ENCODE measurements at places on chromosomes 7 and 10. TPM values are rescaled to one million over a fixed set of nuclear protein-coding genes. Genes with fewer than 3 reads are reported as not detected.
A peak's percentile ranks its signal among the peaks of the same experiment; 100 is the strongest.

DNA sequence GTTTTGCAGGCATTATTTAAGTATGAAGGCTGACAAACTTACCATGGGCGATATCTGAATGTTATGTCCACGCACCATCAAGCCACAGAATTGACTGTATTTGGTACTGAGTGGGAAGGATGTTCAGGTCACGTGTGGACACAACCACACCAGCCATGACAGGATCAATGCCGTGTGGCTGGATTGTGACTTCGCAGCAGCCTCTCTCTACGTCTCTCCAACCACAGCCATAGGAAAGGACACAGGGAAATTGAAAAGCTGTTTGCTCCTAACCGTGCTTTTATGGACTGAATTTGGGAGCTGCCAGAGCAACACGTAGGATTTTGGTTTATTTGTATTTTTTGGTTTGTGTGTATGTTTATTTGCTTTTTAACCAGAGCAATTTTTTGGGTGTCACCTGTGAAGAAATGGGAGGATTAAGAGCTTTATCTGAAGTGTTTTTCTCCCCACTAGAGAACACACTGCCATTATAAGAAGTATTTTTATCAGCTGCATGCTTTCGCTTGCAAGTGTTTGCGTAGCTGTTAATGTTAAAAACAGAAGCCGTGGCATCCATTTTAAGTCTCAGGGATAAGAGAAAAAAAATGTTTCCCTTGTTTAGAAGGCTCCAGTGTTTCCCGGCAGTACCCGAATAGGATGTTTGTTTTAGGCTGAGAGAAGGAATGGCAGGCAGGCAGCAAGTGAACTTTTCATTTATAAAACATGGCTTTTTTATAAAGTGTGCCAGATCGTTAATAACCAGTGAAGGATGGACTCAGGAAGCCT is 401.1 kb upstream of the NFE2L3 start:
- DNase-seq, result no peak
- peak overlapping the region; percentile 77 for H3K27ac ChIP-seq
- peaks cover 2% of the 10 kb centered on the region for H3K4me1 ChIP-seq
- H3K27me3 ChIP-seq, result no peaks in the 10 kb centered on the region
- no peaks in the 10 kb centered on the region for H3K36me3 ChIP-seq

DNA sequence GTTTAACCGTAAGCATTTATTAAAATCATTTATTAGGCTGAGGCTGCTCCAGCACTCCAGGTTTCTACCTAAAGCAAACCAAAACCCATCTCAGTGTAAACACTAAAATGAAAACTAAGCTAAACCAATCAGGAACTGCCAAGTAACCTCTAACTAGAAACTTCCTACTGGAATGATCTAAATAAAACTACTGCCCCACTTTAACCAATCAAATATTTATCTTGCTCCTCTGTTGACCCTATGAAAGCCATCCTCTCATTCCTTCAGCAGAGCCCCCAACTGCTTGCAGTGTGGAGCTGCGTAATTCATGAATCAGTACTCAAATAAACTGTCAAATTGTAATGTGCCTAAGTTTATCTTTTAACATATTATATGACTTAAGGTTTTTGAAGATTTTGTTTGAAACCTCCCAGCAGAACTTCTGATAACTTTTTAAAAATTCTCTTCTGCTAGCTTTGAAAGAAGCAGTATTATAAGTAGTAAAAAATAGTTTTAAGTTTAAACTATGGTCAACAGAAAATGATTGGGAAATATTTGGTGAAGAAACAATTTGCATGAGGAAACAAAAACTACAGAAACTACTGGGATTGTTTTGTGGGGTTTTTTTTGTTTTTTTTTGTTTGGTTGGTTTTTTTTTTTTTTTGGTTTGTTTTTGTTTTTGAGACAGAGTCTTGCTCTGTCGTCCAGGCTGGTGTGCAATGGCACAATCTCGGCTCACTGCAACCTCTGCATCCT is 47.4 kb downstream of the GPR37 start:
- no peaks in the 10 kb centered on the region for H3K36me3 ChIP-seq
- H3K27ac ChIP-seq, result peak overlapping the region; percentile 94
- DNase-seq, result peak; percentile 96
- peaks cover 8% of the 10 kb centered on the region for H3K4me1 ChIP-seq
- H3K27me3 ChIP-seq, result no peaks in the 10 kb centered on the region

DNA sequence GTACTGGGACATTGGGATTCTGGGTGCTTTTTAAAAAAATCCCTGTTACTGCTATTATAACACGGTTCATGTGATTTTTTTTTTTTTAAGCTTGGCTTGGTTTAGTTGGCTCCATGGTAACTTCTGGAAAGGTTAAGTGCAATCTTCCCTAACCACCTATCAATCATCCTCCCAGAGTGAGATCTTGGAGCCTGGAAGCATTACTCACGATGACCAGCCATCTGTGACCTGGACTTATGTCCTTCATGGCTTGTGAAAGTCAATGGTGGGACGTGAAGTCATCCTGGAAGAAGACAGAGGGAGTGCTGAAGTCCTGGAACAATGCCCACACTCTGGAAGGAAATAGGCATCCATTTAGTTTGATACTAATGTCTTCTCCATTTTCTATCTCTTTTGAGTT is 135.5 kb upstream of the FRMD4A start:
- H3K36me3 ChIP-seq, result no peaks in the 10 kb centered on the region
- peaks cover 6% of the 10 kb centered on the region for H3K4me1 ChIP-seq
- H3K4me3 ChIP-seq, result no peak overlapping the region
- DNase-seq, result peak; percentile 49
- no peak overlapping the region for H3K27ac ChIP-seq

DNA sequence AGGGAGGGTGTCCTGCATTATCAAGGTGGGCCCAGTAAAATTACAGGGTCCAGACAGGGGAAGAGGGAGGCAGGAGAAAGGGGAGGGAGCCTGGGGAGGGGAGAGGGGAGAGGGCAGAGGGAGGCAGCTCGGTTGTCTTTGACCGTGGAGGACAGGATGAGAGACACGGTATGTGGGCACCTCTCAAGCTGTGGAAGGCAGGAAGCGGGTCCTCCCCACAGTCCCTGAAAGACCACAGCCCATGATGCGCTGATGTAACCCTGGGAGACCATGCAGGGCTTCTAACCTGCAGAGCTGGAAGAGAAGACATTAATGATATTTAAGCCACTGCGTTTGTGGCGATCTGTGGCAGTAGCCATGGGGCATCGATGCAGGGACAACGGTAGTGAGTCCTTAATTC is 27.2 kb upstream of the MNX1 start:
- no peaks in the 10 kb centered on the region for H3K4me1 ChIP-seq
- no peak overlapping the region for H3K4me3 ChIP-seq
- no peaks in the 10 kb centered on the region for H3K36me3 ChIP-seq
- H3K27me3 ChIP-seq, result peaks cover 18% of the 10 kb centered on the region

DNA sequence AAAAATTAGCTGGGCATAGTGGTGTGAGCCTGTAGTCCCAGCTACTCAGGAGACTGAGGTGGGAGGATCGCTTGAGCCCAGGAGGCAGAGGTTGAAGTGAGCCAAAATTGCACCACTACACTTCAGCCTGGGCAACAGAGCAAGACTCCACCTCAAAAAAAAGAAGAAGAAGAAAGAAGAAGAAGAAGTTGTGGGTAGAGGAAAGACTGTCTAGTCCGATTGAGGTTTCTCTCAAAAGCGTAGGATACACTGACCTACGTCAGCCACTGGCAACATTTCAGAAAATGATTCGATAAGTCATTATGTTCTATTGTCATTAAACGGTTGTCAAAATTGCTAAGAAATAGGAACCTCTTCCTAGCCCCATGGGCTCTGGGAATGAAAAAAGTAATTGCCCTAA is 22.3 kb upstream of the RHBDD2 start:
- H3K4me1 ChIP-seq, result peaks cover 3% of the 10 kb centered on the region
- H3K36me3 ChIP-seq, result no peaks in the 10 kb centered on the region
- H3K4me3 ChIP-seq, result no peak overlapping the region
- no peak for DNase-seq
- 0 out of 2 replicates have a peak, but pooled peaks cover 1% of the 10 kb centered on the region for H3K27me3 ChIP-seq

DNA sequence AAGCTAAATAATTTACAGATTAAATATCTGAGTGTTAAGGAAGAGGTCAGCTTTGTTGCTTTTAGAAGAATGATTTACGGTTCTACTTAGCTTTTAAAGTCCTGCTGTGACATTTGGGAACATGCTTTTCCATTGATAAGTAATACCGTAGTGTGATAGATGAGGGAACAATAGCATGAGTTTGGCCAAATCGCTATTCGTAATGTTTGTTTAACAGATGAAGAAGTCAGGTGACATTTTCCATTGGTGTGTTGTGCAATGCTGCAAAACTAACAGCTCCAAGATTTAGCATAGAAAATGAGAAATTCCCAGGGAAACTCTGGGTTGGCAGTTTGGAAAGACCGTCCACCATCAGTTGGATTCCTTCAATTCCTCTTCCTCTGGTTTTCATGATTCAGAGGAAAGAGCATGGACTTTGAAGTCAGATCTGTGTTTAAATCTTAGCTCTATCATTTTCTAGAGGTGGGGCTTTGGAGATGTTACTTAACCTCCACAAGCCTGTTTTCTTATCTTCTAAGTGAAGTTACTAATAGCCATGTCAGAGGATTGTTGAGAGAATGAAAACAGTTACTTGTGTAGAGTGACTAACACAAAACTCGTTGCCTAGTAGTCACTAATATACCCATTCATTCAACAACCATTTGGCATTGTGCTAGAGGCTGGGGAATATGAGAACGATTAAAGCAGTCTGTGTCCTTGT is 140.4 kb upstream of the BMPER start:
- H3K4me3 ChIP-seq, result no peak overlapping the region
- H3K27me3 ChIP-seq, result peaks cover 2% of the 10 kb centered on the region
- peaks cover 3% of the 10 kb centered on the region for H3K4me1 ChIP-seq
- DNase-seq, result peak; percentile 93
- no peak overlapping the region for H3K27ac ChIP-seq
- no peaks in the 10 kb centered on the region for H3K36me3 ChIP-seq

DNA sequence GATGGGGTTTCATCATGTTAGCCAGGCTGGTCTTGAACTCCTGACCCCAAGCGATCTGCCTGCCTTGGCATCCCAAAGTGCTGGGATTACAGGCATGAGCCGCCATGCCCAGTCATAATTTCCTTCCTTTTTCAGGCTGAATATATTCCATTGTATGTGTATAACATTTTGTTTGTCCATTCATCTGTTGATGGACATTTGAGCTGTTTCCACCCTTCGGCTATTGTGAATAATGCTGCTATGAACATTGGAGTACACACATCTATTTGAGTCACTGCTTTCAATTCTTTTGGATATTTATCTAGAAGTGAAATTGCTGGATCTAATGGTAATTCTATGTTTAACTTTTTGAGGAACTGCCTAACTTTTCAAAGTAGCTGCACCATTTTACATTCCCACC is 34.6 kb downstream of the TLX1 start:
- peaks cover 26% of the 10 kb centered on the region for H3K27me3 ChIP-seq
- no peak for DNase-seq

- no peaks in the 10 kb centered on the region for H3K27me3 ChIP-seq
- H3K4me3 ChIP-seq, result no peak overlapping the region
- no peaks in the 10 kb centered on the region for H3K36me3 ChIP-seq
- DNase-seq, result peak; percentile 66
- H3K27ac ChIP-seq, result no peak overlapping the region
These were observed 81.6 kb upstream of the PFKP start for GRCh38 chr10:2985729-2986232.

Gene PPP1R9A
- not detected for total RNA-seq

Gene TEX36
- not detected for total RNA-seq

- no peak overlapping the region for H3K27ac ChIP-seq
- no peaks in the 10 kb centered on the region for H3K36me3 ChIP-seq
- no peak for DNase-seq
- H3K4me1 ChIP-seq, result no peaks in the 10 kb centered on the region
These were observed 38.9 kb downstream of the DRGX start for GRCh38 chr10:49356944-49357343.

- no peaks in the 10 kb centered on the region for H3K27me3 ChIP-seq
- no peak overlapping the region for H3K4me3 ChIP-seq
- DNase-seq, result no peak
- peaks cover 10% of the 10 kb centered on the region for H3K4me1 ChIP-seq
- H3K36me3 ChIP-seq, result peaks cover 3% of the 10 kb centered on the region
- H3K27ac ChIP-seq, result no peak overlapping the region
These were observed 92.5 kb downstream of the COL13A1 start for GRCh38 chr10:69894156-69894555.

Gene RAPGEF5
- 0.28 TPM for total RNA-seq

- no peak overlapping the region for H3K4me3 ChIP-seq
- no peaks in the 10 kb centered on the region for H3K27me3 ChIP-seq
- H3K36me3 ChIP-seq, result no peaks in the 10 kb centered on the region
- H3K4me1 ChIP-seq, result peaks cover 9% of the 10 kb centered on the region
- H3K27ac ChIP-seq, result no peak overlapping the region
These were observed 146.2 kb upstream of the LYZL1 start for GRCh38 chr10:29142516-29143314.
